ENCODE measurements at places on chromosomes 12 and 14.

GRCh38 chr12:19434538-19434937 lies 4.8 kb upstream of the AEBP2 start:
- no peak for DNase-seq

DNA sequence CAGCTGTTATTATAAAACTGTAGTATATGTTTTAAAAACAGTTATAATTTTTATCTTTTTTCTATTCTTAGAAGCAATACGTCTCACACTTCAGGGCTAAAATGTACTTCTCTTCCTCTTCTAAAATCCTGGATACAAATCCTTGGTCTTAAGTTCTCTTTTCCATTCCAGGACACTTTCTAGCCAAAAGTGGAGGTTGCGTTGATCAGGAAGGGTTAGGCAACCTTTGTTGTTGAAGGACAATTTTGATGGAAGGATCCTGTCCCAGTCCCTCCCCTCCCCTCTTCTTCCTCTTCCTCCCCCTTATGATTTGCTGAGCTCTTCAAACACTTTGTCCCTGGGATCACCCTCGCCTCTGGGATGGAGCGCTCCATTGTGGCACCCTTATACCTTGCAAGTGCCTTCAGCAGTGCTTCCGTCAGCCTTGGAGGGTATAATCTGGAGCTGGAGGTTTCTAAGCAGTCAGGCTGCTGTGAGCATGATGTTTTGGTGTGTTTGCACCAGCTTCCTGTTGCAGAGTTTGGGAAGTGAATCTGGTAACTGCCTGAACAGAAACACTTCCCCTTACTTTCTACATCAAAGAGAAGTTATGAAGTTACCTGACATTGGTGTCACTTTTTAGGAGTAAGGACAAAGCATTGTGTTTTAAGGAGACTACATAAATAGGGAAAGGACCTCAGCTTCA lies 87.4 kb upstream of the SLC38A2 start:
- no peak for DNase-seq

GRCh38 chr12:107649661-107650061 lies 35.9 kb upstream of the PWP1 start:
- no peak for DNase-seq

- DNase-seq = no peak
Measured at GRCh38 chr12:53588123-53588522, 38.1 kb downstream of the ATF7 start.

DNA sequence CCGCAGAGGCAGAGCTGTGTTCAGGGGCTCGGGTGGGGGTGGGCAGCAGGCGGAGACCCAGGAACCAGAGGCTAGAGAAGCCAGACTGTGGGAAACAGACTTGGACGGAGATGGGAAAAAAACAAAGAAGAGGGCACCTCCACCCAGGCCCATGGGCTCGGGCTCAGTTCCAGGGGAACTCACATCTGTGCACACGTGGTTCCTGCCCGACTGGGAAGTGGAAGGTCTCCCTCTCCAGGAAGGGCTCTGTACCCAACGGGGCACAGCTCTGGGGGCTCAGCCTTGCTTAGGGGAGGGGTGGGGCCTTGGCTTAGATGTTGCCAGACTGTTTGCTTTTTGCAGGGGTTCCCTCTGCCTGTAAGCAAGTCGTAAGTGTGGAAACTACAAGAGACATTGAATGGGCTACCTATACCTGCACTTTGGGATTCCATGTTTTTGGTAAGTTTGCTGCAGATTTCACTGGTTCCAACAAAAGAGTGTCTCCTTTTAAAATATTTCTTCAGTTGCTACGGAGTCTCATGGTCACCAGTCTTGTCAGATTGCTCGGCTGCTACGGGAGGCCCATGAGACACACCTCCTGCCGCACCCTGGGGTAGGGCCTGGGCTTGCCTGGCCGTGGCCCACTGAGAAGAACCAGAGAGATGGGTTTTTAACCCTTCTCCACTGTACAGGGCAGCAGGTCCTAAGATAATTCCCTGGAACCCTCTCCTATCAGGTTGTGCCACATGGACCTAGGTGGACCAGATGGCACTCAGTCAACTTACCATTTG lies 127.6 kb upstream of the EVL start:
- DNase-seq = no peak

- no peak for DNase-seq
Measured at GRCh38 chr14:103522649-103523574, at the start of gene CKB. Gene CKB (minus strand): TSS chr14:103522830. CDS start chr14:103522493, 337 bp downstream.

GRCh38 chr12:110339184-110339952 lies 58.3 kb downstream of the ATP2A2 start:
- DNase-seq = no peak

DNA sequence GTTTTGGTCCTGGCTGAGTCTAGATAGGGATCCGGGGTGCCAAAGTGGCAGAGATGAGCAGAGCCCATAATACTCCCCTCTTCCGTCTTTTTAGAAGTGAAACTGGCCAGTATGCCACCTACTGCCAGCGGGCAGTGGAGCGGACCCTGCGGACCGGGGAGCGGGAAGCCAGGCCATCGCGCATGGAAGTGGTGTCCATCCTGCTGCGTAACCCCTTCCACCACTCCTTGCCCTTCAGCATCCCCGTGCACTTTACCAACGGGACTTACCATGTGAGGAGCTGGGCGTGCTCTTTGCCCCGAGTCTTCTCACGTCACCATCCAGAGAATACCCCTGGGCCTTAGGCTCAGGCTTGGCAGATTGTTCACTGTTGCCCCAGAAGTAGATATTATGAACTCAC lies 21.0 kb downstream of the PIGH start:
- DNase-seq = no peak

- DNase-seq = no peak
Measured at GRCh38 chr14:89190765-89191513, 226.1 kb downstream of the FOXN3 start.

DNA sequence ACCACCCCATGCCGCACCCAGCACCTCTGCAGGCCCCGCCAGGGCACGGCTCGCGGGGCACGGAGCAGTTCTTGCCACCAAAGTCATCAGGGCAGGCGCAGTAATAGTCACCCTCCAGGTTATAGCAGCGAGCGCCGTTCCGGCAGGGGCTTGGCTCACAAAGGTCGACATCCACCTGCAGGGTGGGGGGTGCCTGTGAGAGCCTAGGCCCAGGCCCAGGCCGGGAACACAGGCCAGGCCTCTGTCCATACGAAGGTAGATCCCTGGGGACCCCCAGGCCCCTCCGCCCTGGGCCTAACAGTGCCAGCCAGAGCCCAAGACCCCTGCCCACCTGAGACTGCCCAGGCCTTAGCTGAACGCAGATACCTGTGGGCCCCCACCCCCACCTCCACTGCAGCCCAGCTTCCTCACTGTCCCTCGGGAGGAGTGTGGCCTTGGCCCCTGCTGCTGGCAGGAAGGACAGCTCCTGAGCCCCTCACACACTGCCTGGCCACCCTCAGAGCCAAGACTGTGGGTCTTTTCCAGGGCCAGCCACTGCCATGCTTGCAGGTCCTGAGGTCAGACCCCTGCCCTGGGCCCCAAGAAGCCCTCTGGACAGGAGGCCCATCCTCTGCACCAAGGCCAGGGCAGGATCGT lies 19.3 kb downstream of the JAG2 start:
- no peak for DNase-seq

DNA sequence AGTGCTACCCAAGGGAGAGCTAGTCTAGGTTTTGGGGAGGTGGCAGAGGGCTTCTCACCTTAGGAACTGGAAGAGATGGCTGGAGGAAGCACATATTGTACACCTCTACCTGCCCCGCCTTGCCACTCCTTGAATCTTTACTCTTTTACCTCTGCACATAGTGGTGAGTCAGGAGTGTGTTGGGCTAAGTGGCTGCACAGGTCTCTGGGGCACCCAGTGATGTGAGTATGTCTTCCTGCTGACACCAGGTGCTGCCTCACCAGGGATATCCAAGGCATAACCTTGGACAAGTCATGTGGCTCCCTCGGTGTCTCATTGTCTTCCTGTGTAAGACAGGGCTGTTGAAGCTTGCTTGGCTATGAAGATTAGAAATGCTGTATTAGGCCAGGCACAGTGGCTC lies 19.8 kb upstream of the CABP1 start:
- DNase-seq = no peak

DNA sequence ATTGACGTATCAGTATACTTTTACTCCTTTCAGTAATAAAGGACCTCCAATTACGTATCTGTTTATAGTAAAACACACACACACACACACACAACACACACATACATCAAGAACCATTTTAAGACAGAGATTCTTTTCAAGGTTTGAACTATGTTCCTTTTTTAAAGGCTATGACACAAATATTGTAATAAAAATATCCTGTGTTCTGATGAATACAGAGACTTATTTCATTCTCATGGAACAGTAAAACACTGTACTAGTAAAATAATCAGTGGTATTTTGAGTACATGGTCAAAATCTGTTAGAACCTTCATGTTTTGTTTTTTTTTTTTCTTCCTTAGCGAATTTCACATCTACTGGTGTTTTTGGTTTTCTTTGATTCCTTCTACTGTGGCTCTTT lies 7.6 kb downstream of the FLRT2 start:
- no peak for DNase-seq

- DNase-seq = no peak
Measured at GRCh38 chr12:4567073-4567881, 5.3 kb downstream of the DYRK4 start.

- DNase-seq = no peak
Measured at GRCh38 chr12:66035288-66035966, 95.1 kb downstream of the LLPH start.

DNA sequence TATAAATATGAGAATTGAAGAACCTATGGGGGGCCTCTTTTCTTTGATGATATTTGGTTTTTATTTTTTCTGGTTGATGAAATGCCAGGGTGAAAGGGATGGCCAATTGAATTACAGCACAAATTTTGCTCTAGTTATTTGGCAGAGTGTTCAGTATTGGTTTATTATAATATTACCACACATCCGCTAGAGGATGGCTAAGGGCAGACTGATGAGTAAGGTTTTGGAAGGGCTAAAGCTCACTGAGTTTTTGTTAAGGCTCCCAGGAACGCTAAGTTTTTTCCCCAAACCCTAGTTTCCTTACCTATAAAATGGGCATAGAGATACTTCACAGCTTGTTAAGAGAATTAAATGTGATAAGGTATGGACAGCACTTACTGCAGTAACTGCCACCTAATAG lies 34.3 kb upstream of the LRRC10 start:
- no peak for DNase-seq

DNA sequence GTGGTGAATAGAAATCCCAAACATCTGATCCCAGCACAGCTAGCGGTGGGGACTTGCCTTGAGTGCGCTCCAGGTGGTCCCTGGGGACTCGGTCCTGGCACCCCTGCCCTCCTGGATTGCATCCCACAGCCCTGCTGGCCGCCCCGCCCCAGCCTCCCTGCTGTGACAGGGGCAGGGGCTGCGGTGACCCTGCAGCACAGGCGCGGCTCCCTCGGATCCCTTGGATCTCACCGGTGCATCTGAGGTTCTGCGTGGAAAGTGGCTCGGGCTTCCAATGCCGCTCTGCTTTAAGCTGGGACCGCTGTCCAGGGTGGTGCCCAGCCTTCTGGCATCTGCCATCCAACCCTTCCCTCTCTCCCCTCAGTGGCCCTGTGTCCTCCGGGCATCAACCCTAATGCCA lies 16.0 kb downstream of the ANKRD9 start:
- DNase-seq = no peak

GRCh38 chr12:124543052-124543589 lies 24.3 kb downstream of the NCOR2 start:
- DNase-seq = no peak

GRCh38 chr14:53871951-53872350 lies 84.7 kb downstream of the BMP4 start:
- no peak for DNase-seq

- DNase-seq = no peak
Measured at GRCh38 chr14:33430414-33431035, 491.8 kb downstream of the NPAS3 start.

- DNase-seq = no peak
Measured at GRCh38 chr14:57578801-57579200, 85.1 kb upstream of the CCDC198 start.

- DNase-seq = no peak
Measured at GRCh38 chr12:40942326-40942725, 245.8 kb upstream of the PDZRN4 start.

DNA sequence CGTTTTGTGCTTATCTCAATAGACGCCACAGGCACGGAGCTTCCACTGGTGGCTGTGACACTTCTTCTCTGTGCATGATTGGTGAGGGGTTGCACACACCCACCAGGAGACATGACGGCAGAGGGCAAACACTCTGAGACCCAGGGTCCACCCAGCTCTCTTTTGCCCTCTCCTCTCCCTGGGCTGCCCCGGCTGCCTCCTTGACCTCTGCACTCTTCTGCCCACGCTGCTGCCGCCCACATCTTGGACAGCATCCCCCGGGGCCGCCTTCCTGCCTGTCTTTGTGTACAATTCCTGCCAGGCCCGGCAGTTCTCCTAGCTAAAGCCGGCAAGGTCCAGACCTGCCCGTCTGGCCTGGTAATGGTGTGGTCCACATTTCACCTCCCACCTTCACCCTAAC lies 44.7 kb downstream of the DPF3 start:
- no peak for DNase-seq

GRCh38 chr14:63672417-63673180 lies 30.9 kb upstream of the WDR89 start:
- no peak for DNase-seq

- no peak for DNase-seq
Measured at GRCh38 chr12:29782285-29782870, 1.4 kb downstream of the TMTC1 start.

DNA sequence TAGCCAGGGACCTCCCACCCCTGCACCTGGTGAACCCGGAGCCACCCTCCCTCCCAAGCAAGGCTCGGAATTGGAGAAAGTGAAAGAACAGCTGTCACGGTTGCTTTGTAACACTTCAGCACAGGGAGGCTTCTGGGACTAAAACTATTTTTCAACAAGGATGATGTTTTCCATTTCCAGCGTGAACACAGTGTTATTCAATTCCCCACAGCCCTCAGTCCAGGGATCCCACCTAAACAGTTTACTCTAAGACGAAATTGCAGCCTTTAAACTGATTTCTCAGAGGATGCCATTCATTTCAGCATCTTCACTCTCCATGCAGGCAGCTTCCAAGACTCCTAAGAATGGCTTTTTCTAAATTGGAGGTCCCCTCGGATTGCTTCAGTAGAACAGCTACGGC lies 229.2 kb downstream of the SLC15A4 start:
- no peak for DNase-seq

DNA sequence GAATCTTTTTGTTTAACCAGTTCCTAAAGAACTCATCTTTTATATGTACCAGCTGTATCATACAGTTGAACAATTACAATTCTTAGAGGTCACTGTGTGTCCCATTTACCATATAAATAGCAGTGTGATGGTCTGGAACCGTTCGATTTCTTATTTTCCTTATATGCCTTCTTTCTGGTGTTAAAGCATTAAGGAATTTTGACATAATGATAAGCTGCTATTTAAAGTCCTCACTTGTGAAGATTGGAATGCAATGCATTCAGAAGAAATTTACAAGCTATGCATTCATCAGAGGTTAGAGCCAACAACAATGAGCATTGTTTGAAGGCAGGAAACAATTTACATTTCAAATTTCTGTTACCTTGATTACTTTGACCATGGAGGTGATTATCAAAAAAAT lies 80.0 kb upstream of the PRICKLE1 start:
- DNase-seq = no peak

- DNase-seq = no peak
Measured at GRCh38 chr14:49692193-49692757, 645 bp upstream of the KLHDC1 start.
